ENCODE measurements at places on chromosomes 2 and 18.

GRCh38 chr2:138170485-138170884 is 206.2 kb downstream of the HNMT start:
- DNase-seq = no peak

GRCh38 chr18:5979971-5980457 is 84.7 kb upstream of the TMEM200C start:
- DNase-seq = no peak

DNA sequence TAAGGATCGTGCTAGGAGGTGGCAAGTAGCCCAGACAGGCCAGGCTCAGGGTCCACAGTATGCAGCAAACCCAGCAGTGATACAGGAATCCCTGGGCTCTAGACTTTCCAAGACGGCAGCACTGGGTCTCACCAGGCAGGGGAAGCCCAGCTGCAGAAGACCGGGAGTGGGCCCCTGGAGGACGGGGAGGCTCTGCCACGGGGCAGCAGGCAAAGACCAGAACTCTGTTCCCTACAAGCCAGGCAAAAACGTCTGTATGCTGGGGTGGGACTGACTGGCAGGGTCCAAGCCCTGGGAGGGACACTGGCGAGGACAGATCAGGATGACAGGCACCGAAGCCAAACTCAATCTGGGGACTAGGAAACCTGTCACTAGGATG is 98.9 kb upstream of the SEC11C start:
- DNase-seq = no peak

GRCh38 chr2:113263546-113263945 is 15.2 kb downstream of the PAX8 start:
- no peak for DNase-seq

GRCh38 chr2:205657579-205657978 is 24.7 kb upstream of the NRP2 start:
- DNase-seq = no peak

DNA sequence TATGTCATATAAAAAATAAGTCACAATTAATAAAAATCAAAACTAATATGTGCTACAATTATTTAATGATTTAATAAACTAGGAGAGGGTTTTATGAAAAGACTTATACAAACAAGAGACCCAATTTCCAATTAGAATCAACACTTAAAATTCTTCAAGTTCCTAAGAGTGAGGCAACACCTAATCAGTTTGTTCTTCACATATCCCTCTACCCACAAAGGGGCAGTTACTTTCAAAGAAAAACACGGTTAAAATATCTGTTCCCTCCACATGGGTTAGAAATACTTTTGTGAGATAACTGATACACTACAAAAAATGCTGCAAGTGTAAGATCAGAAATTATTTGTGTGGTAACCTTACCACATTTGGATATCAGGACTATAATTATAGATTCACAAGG is 357.0 kb downstream of the ERBB4 start:
- no peak for DNase-seq

DNA sequence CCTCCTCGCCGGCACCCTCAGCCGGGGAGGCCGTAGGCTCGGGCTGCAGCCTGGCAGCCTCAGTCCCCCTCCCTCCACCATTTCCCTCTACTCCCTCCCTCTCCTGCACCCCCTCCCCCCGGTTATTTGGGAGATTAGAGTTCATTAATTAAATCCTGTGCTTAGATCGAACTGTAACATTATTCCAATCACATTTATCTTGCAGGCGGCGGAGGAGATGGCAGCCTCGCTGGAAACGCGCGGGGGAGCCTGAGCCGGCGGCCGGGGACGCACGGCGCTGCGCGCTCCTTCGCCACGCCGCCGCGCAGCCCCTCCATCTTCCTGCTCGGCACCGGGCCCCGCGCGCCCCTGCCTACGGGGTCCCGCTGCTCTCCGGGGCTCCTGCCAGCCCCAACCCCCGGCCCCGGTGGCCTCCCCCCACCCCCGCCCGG is at the start of gene ST8SIA3:
Gene ST8SIA3 (plus strand): TSS at position 287 of the 431 bp plus-strand sequence. CDS start 290 bp downstream, outside the sequence.
- no peak for DNase-seq

DNA sequence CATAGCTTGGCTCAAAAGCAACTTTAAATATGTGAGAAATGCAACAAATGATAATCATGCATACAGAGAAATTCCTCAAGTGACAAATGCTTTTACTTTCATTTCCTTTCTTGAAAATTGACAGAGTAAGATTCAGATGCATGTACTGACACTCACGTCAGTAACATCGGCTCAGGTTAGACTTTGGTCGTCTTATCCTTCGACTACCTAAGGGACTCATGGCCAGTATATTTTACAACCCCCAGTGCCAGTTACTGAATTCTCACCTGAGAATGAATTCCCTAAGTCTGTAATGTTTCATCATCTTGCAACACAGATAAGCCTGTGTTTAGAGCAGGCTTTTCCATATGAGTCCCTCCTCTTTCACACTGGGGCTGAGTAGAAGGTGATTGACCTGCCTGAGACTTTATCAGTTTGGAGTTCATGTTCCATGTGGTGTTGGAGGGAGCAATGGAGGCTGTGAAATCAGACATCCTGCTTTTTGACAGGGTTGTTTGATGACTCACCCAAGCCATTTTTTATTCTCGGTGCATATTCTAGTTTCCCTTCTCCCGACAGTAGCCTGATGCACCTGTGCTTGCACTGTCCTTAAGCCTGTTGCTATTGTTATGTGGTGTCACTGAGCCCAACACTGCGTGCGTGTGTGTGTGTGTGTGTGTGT is 30.5 kb upstream of the ATP8B1 start:
- peak; percentile 4 for DNase-seq

- DNase-seq = no peak
Observed at GRCh38 chr2:231769170-231770136, 11.6 kb downstream of the PDE6D start.

DNA sequence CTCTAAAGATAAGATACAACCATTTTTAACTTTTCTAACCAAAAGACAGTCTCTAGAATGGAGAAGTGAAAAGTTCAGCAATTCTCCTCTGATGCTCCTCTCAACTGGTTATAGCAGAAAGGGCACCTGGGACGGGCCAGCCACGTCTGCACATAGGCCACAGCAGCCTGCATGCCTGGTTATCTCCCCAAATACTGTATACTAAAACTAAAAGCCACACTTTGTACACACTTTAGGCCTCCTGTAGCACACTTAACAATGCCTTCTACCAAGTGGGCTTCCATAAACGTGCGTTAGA is 179.1 kb downstream of the ANKRD44 start:
- no peak for DNase-seq

DNA sequence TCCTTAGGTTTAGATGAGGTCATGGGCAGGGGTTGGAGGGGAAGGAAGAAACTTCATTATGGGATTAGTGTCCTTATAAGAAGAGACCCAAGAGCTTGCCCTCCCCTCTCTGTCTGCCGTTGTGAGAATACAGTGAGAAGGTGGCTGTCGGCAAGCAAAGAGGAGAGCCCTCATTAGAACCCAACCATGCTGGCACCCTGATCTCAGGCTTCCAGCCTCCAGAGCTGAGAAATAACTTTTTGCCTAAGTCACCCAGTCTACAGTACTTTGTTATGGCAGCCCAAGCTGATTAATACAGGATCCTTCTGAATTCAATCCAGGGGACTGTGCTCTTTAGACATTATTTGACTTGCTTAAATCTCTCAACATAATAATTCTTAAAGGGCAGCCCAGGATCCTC is 209.0 kb downstream of the RNF152 start:
- no peak for DNase-seq

- no peak for DNase-seq
Observed at GRCh38 chr18:58721566-58722239, 50.4 kb downstream of the MALT1 start.

DNA sequence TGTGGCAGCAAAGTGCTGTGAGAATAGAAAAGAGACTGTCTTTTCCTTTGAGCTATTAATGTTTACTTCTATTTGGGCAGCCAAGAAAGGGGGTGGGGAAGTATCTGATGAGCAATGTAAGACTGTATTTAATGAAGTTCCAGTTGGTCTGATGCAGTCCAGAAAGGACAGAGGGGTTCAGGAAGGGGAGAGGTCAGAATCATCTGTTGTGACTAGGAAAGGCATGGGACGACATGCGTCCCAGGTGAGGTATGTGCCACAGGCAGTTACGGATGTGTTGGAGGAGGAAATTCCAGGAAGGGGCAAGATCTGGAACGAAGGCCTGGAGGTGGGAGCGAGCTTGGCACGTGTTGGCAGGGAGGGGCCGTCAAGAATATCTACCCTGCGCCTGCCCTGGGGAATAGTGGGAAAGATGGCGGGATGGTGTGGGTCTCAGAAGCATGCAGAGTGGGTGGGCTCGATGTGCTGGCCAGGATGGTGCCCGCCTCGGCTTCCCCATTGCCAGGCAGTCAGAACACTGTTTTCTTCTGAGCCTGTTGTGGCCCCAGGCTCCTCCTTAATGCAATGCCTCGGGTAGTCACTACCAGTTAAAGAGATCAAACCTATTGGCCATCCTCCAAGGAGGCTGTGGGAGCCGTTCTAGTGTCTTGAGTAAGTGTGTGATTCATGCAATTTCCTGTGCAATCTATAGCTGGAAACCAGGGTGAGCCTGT is 57.8 kb upstream of the TXNDC2 start:
- no peak for DNase-seq

GRCh38 chr2:124018890-124019289 is 6.2 kb upstream of the CNTNAP5 start:
- DNase-seq = no peak

DNA sequence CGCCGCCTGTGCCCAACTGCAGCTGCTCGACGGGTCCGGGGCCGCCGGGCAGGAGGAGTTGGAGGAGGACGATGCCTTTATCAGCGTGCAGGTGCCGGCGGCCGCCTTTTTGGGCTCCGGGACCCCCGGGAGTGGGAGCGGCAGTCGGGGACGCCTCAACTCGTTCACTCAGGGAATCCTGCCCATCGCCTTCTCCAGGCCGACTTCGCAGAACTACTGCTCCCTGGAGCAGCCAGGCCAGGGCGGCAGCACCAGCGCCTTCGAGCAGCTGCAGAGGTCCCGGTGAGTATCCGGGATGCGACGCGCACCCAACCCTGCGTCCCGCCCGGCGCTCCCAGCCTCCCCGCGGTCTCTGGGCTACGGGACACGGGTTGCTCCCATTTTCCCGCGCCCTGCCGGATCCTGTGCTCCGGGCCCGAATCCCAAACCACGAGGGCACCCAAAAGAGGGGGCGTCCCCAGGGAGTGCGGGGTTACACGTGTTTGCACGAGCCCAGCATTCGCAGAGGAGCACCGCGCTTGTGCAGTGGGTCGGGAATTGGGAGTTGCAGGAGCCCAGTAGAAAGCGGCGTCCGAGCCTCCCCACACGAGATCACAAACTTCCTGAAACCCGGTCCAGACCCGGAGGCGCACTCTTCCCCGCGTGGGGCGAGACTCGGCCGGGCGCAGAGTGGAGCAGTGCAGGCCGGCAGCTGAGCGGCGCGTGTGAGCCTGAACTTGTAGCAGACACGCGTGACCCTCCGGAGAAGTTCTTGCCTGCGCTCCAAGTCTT is 1.2 kb downstream of the CABLES1 start:
- no peak for DNase-seq

DNA sequence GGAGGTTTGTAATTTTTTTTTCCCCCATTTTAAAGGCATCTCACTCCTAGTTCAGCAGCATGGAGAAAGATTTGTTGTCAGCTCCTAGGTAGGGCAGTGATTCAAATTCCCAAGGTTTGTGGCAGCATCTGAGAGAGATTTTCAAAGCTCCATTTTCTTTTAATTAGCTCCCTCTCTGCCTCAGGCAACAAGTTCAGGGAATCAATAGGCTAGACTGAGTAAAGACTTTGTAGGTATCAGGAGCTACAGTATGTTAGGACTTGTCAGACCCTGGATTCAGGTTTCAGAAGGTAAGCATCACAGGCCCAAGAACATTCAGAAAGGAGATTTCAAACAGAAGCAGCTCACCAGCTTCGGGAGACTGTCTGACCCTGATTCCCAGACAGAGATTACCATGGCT is 273.3 kb upstream of the ERBB4 start:
- DNase-seq = no peak

Data from activated T-cell treated with anti-CD3 and anti-CD28 coated beads for 24 hours (primary cell).